HFFc6 (cell line): ENCODE measurements at places on chromosomes 3 and 15.

DNA sequence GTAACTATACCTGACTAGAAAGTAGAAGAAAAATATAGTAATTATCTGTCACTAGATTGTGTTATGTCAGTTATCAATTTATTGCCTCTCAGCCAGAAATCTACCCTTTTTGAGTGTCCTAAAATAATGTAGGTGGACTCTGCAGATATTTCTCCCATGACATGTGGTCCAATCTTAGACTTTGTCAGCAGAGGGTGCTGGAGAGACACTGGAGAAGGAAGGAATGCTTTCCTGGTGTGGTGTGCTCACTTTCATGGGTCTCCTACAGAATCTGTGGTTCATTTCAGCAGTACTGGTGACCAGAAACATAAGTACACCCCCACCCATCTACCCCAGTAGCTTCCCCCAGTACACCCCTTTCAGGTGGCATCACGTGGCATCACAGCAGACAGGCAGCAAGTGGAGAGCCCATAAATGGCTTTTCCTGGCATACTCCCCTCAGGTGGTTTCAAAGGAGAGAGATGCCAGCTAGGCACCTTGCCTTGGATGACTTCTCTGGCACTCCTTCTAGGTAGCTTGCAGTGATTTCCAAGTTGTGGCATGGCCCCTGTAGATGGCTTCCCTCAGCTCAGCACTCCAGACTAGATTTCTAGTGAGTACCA, 114.7 kb downstream of the GADL1 start:
- H3K36me3 ChIP-seq = no peaks in the 10 kb centered on the region
- peak; percentile 33 for DNase-seq
- no peaks in the 10 kb centered on the region for H3K4me1 ChIP-seq
- H3K27ac ChIP-seq = no peak overlapping the region
- peaks cover 5% of the 10 kb centered on the region for H3K27me3 ChIP-seq
- H3K4me3 ChIP-seq = no peak overlapping the region

- no peaks in the 10 kb centered on the region for H3K27me3 ChIP-seq
- no peak overlapping the region for H3K4me3 ChIP-seq
- peak overlapping the region; percentile 20; the same call in 1 of the 2 replicates for H3K27ac ChIP-seq
- H3K36me3 ChIP-seq = peaks cover 27% of the 10 kb centered on the region
- peaks cover 21% of the 10 kb centered on the region for H3K4me1 ChIP-seq
Observed at GRCh38 chr15:71003319-71003718, 110.7 kb downstream of the LRRC49 start.

DNA sequence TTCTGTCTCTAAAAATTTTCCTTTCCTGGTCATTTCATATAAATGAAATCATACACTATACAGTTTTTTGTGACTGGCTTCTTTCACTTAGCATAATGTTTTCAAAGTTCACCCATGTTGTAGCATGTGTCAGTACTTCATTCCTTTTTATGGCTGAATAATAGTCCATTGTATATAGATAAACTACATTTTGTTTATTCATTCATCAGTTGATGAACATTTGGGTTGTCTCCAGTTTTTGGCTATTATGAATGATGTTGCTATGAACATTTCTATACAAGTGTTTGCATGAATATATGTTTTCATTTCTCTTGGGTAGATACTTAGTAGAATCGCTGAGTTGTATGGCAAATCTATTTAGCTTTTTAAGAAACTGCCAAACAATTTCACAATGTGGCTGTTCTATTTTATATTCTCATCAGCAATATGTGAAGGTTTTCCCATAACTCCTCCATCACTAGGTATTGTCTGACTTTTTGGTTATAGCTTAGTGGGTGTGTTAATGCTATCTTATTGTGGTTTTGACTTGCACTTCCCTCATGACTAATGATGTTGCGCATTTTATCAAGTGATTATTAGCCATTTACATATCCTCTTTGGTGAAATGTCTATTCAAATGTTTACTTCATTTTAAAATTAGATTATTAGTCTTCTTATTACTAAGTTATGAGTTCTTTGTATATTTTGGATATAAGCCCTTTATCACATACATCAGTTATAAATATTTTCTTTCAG, 21.7 kb upstream of the AP4E1 start:
- H3K27ac ChIP-seq = peak overlapping the region; percentile 99; the same call in 1 of the 2 replicates
- H3K4me3 ChIP-seq = no peak overlapping the region
- no peak for DNase-seq
- peaks cover 73% of the 10 kb centered on the region for H3K4me1 ChIP-seq
- peaks cover 7% of the 10 kb centered on the region; the same call in 1 of the 2 replicates for H3K36me3 ChIP-seq
- no peaks in the 10 kb centered on the region for H3K27me3 ChIP-seq

- H3K4me1 ChIP-seq = peaks cover 27% of the 10 kb centered on the region
- peaks cover 12% of the 10 kb centered on the region; the same call in 1 of the 2 replicates for H3K27me3 ChIP-seq
- H3K27ac ChIP-seq = no peak overlapping the region
- no peak overlapping the region for H3K4me3 ChIP-seq
- DNase-seq = no peak
Observed at GRCh38 chr3:14616606-14617507, 34.7 kb upstream of the CCDC174 start.

GRCh38 chr15:50496692-50497091, 49.8 kb downstream of the USP50 start:
- no peaks in the 10 kb centered on the region for H3K4me1 ChIP-seq
- no peaks in the 10 kb centered on the region for H3K27me3 ChIP-seq
- no peak overlapping the region for H3K4me3 ChIP-seq
- H3K36me3 ChIP-seq = peaks cover 14% of the 10 kb centered on the region; the same call in 1 of the 2 replicates

DNA sequence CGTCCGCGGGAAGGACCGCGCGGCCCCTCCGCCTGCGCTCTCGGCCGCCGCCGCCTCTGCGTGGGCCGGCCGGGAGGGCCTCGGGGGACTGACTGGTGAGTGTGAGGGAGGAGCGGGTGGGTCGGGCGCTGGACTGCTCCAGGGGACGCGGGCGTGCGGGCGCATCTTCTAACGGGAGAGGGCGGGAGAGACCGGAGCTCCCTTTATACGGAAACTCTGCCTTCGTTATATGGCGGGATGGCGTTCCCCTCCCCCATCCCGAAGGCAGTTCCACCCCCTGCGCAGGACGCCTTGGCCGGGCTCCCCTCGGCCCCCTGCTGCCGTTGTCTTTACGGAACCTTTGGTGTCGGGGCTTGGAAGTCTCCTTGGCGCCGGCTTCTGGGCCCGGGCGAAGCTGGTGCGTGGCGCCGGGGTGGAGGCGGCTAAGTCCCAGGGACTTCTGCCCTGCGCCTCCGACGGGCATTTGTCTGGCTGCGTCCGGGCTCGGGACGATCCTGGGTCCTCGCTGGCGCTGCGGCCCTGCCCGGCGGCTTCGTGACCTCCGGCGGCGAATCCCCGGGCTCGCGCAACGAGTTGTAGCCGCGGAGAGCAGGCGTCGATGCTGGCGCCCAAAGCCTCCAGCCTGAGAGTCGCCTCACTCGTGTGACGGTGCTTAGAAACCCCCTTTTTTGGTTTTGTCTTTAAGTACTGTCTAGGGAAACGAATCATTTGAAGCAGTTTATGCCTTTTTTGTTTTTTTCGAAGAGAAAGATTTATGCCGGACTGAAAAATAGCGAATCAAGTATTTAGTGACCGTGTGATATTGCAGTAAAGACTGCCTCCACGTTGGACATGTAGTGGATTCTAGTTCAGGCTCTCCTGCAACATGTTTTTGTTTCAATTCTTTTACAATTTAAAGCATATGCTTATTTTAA, 623 bp downstream of the ZNF639 start:
- peak overlapping the region; percentile 93 for H3K27ac ChIP-seq
- H3K4me1 ChIP-seq = peaks cover 31% of the 10 kb centered on the region
- H3K4me3 ChIP-seq = peak overlapping the region; percentile 97
- H3K27me3 ChIP-seq = no peaks in the 10 kb centered on the region
- peak; percentile 72 for DNase-seq

- H3K27me3 ChIP-seq = peaks cover 1% of the 10 kb centered on the region; the same call in 1 of the 2 replicates
- no peak overlapping the region for H3K27ac ChIP-seq
Observed at GRCh38 chr3:180782195-180782984, 103.1 kb upstream of the CCDC39 start.

DNA sequence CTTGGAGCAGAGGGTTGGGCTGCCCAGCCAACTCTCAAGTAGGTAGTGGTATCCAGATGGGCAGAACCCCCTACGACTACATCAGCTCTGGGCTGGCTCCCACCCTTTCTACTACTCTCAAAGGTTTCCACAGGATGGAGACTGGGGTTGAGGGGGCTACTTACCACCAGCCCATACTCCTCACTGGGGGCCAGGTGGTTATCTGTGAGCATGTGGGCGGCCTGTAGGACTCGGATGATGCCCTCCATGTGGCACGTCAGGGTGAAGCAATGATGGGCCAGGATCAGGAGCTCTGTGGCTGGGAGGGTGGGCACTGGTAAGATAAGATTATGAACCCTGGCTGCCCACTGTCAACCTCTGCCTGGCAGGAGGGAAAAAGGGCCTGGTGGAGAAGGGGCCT, 33.4 kb downstream of the EIF3J start:
- DNase-seq = no peak
- no peak overlapping the region for H3K27ac ChIP-seq
- peaks cover 8% of the 10 kb centered on the region for H3K4me1 ChIP-seq
- H3K27me3 ChIP-seq = no peaks in the 10 kb centered on the region; the same call in 1 of the 2 replicates
- H3K4me3 ChIP-seq = no peak overlapping the region
- H3K36me3 ChIP-seq = peaks cover 20% of the 10 kb centered on the region

DNA sequence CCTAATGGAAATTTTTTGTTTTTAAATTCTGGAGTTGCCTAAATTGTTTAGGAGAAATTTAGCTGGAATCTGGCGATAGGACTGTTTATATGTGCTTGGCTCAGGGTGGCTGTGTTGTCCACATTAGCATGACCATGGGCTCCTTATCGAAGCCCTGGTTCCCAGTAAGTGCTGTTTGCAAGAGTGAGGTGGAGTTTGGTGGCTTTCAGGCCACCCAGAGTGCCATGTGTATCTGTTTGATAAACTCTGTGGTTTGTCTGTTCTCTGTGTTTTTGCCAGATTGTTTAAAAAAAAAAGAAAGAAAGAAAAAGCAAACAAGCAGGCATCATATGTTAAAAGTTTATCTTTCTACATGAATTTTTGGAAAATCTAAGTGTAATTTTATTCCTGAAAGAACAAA, 51.5 kb downstream of the PLCL2 start:
- no peak for DNase-seq
- no peaks in the 10 kb centered on the region for H3K36me3 ChIP-seq
- no peaks in the 10 kb centered on the region; the same call in 1 of the 2 replicates for H3K27me3 ChIP-seq
- H3K4me3 ChIP-seq = no peak overlapping the region
- no peak overlapping the region for H3K27ac ChIP-seq
- H3K4me1 ChIP-seq = peaks cover 11% of the 10 kb centered on the region

DNA sequence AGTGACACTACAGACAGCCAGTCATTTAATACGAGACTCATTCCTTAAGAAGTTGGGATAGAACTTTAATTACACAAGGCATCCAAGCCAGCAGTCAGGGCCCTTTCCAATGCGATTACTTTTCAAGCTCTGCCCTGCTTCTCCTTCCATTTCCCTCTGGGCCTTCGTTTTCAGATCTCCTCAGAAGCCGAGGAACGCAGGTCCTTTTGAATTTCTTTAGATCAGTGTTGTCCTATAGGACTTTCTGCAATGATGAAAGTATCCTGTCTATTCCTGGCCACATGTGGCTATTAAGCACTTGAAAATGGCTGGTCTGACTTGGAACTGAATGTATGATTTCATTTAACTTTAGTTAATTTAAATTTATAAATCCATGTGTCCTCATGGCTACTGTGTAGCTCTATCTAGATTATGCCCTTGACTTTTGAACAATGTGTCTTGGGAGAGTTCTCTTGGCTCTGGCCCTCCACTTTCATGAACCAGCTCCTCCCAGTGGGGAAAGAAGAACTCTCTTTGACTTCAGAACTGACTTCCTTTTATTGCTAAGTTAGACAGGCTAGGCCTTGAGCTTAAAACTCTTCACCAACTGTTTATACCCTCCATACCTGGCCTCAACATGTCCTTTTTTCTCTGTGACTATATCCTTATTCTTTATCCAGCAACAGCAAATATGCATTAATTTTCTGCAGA, 22.6 kb downstream of the TGFBR2 start:
- H3K4me3 ChIP-seq = no peak overlapping the region
- H3K27ac ChIP-seq = peak overlapping the region; percentile 1; the same call in 1 of the 2 replicates
- peaks cover 77% of the 10 kb centered on the region for H3K4me1 ChIP-seq
- H3K36me3 ChIP-seq = peaks cover 46% of the 10 kb centered on the region
- DNase-seq = peak; percentile 21
- no peaks in the 10 kb centered on the region; the same call in 1 of the 2 replicates for H3K27me3 ChIP-seq

- peaks cover under 1% of the 10 kb centered on the region; the same call in 1 of the 2 replicates for H3K27me3 ChIP-seq
- DNase-seq = peak; percentile 30
- peaks cover 58% of the 10 kb centered on the region for H3K4me1 ChIP-seq
- peak overlapping the region; percentile 60 for H3K27ac ChIP-seq
- no peak overlapping the region for H3K4me3 ChIP-seq
- peaks cover 14% of the 10 kb centered on the region; the same call in 1 of the 2 replicates for H3K36me3 ChIP-seq
Observed at GRCh38 chr15:66858423-66859207, 156.6 kb downstream of the SMAD6 start.

DNA sequence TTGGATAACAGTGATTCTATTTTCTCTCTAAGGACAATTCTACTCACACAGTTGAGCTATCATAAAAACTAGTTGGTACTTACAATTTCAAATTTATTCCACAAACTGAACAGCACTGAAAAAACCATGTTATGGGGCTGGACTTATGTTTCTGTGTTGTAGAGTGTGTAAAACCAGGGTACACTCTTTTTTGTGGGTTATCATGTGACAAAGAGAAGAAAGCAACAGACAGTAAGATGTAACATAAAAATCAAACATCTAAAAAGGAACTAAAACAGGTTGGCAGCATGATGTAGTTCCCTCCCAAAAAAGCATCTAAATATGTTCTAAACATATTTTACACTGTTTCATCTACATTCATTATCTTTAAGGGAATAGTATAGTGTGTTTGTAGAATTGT, 757.9 kb downstream of the ROBO1 start:
- H3K4me3 ChIP-seq = no peak overlapping the region
- H3K36me3 ChIP-seq = no peaks in the 10 kb centered on the region
- no peaks in the 10 kb centered on the region for H3K27me3 ChIP-seq
- DNase-seq = no peak

GRCh38 chr3:103085465-103085864, 650.6 kb downstream of the ZPLD1 start:
- no peaks in the 10 kb centered on the region for H3K4me1 ChIP-seq
- no peak overlapping the region for H3K4me3 ChIP-seq
- no peak overlapping the region for H3K27ac ChIP-seq
- DNase-seq = no peak
- no peaks in the 10 kb centered on the region for H3K27me3 ChIP-seq
- H3K36me3 ChIP-seq = no peaks in the 10 kb centered on the region

DNA sequence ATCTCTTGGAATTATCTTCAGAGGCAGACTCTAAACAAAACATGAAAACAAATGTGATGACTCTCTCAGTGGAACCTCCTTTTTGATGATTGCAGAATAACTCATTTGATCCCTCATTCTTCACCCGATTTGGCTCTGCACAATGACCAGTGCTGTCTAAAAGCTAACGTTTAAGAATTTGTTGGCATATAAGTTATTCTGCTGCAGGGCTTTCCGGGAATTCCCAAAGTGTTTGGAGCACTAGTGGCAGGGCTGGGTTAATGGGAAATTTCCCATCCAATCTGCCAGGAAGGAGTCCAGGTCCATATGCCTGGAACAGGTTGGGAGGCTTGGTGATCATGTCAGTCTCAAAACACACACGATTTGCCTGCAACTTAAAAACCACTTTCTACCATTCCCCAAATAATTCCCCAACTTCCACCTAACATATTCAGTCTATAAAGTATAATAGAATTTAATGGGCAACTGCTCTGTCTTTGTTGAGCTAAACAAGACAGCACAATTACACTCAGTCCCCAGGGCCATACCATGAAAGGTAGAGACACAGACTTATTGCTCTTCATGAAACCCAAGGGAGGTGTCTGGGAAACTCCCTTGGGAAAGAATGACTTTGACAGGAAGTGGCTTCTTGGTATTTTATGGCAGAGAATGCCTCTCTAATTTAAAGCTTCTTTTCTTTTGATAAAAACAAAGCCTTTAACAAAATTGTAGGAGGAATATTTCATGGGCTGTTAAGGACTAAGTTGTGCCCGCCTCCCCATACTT, 38.0 kb downstream of the ARRDC4 start:
- H3K4me1 ChIP-seq = peaks cover 40% of the 10 kb centered on the region
- no peaks in the 10 kb centered on the region for H3K36me3 ChIP-seq
- no peak overlapping the region for H3K4me3 ChIP-seq
- no peaks in the 10 kb centered on the region for H3K27me3 ChIP-seq
